ENCODE measurements at places on chromosomes 6 and 20.

DNA sequence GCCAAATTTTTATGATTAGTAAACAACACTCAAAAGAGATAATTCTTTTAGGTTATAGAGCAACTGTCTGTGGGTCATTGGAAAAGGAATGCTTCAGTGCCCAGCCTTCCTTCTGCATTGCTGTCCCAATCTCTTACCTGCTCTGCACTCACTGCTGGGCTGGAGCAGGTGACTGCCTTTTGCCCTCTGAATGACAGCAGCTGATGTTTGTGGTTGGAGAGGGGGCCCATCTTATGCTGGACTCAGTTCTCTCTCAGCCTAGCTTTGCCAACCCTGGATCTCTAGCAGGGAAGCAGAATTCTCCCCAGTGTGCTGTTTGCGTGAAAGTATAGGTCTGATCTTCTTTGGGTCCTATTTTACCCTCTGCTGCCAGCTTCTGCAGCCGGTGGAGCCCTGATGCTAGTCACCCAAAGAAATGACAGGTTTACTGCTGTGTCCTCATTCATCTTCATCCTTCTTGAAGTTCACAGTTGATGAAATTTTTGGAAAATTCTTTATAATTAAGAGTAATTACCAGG, 193.5 kb downstream of the ARID1B start:
- DNase-seq = no peak

- peak; percentile 77 for DNase-seq
Measured at GRCh38 chr20:47196091-47197081, 160.1 kb downstream of the ZMYND8 start.

- no peak for DNase-seq
Measured at GRCh38 chr6:53165293-53165692, 16.7 kb upstream of the GCM1 start.

GRCh38 chr6:159790149-159790955, at the start of gene MRPL18:
MRPL18 (plus strand) TSS chr6:159790467; CDS start chr6:159790588, 121 bp downstream.
- peak; percentile 95 for DNase-seq

DNA sequence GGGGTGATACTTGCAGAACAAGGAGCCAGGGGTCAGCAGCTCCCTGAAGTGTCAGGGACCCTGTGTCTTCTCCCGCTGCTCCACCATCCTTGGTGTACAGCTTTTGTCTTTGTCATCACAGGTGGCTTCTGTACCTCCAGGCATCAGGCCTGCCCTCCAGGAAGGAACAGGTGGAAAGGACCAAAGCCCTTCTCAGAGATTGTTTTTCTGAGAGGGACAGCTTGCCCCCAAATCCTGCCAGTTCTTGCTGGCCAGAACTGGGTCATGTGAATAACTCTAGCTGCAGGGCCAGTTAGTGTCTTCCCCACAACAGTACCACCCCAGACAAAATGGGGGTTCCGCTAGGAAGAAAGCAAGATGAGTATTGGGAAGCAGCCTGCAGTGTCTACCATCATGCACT, 31.4 kb downstream of the SNPH start:
- no peak for DNase-seq

DNA sequence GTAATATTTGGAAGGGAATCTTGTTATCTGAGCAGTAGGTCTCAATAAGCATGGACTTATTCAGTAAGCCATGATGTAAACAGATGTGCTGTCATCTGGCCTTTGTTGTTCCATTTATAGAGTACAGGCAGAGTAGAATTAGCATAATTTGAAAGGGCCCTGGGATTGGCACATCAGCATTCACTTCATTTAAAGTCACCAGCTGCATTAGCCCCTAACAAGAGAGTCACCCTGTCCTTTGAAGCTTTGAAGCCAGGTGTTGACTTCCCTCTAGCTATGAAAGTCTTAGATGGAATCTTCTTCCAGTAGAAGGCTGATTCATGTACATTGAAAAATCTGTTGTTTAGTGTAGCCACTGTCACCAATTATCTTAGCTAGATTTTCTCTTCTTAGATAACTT, 95.9 kb downstream of the ANKRD6 start:
- no peak for DNase-seq

GRCh38 chr20:3730803-3731672, 1.4 kb upstream of the HSPA12B start:
- peak; percentile 38 for DNase-seq

- no peak for DNase-seq
Measured at GRCh38 chr20:34753706-34754461, 49.7 kb downstream of the TP53INP2 start.

DNA sequence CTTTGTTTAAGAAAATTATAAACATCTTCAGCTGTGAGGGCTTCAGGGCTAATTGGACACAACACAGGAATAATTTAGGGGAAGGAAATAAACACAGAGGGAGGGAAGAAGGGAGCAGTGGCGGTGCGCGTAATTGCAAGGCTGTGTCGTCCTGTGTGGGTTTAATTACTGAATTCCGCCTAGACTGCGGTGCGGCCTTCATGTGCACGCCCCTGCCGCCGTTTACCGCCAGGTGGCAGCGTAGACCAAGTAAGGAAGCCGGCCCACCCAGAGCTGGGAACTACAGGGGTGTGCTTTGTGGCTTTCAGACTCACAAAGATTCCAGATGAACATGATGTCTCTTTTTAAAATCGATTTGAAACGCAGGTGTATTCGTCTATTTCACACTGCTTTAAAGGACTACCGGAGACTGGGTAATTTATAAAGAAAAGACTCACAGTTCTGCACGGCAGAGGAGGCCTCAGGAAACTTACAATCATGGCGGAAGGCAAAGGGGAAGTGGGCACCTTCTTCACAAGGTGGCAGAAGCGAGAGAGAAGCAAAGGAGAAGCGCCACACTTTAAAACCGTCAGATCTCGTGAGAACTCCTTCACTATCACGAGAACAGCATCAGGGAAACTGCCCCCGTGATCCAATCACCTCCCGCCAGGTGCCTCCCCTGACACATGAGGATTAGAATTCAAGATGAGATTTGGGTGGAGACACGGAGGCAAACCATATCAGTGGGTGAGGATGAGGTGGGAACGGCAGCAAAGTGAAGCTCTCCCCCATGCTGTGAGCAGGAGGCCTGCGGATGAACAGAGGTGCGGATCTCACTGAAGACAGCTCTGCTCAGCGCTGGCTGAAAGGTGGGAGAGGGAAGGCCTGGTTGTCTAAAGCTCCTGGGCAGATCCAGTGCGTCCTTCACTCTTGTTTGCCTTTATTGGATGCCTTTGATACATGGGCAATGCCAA, 222.0 kb upstream of the PDE10A start:
- DNase-seq = peak; percentile 89

DNA sequence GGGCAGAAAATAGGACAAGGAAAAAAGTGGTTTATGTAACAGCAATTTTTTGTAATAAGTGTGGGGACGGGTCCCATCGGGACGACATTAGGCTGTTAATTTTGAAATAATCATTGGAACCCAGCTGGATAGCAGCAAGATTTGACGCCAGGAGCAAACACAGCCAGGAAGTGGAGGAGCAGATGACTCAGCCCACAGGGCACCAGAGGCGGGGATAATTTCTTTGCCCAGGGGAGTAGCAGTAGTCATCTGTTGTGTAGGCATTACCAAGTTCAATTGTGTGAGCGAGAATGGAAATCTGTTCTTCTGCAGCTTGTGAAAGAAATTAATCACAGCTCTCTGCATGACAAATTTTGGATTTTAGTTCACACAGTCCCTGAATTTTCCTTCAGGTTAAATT, 22.6 kb upstream of the RIN2 start:
- DNase-seq = no peak

GRCh38 chr6:124069230-124069950, 265.7 kb downstream of the NKAIN2 start:
- DNase-seq = no peak

DNA sequence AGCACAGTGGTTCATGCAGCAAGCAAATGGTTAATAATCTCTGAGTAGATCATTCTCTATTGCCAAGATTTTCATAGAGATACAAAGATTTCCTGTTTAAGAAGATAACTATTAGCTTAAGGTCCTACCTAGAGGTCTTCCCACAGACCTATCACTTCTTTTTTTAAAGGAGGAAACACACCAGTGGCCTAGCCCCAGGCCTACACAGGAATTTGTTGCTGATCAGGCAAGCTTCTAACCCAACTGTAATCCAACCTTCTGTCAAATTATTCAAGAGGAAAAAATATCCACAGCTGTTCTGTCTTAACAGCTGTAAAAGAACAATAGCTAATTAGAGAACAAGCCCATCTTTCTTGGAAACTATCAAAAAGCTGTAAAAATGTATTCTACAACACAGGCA, 332.8 kb downstream of the BTBD9 start:
- DNase-seq = no peak

GRCh38 chr20:37875460-37876175, 27.3 kb upstream of the VSTM2L start:
- DNase-seq = no peak

DNA sequence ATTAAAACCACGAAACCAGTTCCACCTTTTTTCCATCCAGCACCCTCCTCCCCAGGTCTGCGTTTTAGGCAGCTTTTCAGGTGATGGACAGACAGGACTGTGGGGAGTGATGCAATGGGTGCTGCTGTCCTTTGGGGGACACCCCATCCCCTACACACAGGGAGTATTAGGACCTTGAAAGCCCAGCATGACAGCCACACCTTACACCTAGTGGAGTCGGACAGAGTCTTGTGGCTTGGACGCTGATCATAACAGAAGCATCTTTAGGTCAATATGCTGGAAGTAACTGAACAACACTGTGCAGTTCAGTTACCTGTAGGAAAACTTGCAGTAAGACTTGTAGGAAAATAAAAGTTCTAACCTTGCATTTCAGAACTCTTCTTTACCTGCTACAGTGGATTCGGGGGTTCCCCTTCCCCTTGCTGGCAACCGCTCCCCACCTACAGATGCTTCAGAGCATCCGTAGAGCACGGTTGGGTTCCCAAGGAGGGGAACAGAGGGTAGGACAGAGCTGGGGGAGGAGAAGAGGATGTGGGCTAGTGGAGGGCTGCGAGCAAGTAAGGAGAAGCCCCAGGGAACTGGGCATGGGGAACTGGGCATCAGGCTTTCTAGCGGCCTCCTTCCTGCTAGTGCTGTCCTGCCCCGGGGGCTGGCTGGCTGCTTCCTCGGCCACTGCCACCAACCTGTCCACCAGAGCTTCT, 31.7 kb downstream of the PLEKHG1 start:
- DNase-seq = no peak

GRCh38 chr20:48691523-48691922, 136.3 kb downstream of the PREX1 start:
- no peak for DNase-seq

DNA sequence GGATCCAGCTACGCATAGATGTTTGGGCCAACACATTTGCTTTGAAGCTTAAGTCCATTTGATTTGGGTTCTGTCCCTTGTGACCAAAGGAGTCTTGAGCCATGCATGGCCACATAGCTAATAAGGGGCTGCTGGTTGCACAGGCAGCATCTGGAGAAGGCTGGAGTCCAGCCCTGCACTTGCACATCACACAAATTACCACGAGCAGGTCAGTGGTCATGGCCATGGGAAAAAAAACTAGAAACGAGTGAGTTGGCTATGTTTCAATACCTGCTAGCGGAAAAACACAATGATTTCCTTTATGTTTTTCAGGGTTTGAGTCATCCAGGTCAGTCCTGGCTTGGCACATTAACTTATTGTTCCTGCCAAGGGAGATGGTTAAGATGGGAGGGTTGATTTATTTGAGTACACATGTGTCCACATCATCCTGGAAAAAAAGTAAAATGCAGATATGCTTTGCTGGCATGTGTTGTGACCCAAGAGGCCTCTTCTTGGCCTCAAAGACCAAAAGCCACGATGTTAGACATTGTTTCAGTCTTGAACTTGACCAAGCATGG, 5.6 kb upstream of the STX16 start:
- DNase-seq = peak; percentile 41

DNA sequence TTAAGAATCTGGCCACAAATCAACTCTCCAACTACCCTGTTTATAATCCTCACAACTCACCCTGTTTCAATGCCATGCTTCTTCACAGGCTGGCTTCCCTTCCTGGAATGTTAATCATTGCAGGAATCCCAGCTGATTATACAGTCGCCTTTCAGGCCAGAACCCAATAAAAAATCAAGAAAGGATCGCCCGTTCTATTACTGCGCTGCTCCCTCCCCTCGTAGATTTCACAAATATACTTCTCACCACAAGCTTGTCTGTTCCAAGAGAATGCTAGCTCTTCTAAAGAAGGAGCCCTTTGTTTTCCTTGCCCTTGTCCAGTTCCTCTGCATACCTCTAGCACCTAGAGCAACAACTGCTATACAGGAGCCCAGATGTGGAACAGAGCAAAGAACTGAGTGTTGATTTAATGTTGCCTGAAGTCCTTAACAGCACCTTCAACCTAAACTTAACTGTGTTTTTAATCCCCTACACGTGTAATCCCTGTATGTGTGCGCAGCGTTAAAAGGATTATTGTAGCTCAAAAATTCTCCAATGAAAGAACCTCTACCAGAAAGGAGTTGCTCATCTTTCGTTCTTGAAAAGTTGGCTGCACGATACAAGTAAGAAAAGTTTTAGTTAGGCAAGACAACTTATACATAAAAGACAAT, 988 bp downstream of the ECHDC1 start:
- peak; percentile 49 for DNase-seq

DNA sequence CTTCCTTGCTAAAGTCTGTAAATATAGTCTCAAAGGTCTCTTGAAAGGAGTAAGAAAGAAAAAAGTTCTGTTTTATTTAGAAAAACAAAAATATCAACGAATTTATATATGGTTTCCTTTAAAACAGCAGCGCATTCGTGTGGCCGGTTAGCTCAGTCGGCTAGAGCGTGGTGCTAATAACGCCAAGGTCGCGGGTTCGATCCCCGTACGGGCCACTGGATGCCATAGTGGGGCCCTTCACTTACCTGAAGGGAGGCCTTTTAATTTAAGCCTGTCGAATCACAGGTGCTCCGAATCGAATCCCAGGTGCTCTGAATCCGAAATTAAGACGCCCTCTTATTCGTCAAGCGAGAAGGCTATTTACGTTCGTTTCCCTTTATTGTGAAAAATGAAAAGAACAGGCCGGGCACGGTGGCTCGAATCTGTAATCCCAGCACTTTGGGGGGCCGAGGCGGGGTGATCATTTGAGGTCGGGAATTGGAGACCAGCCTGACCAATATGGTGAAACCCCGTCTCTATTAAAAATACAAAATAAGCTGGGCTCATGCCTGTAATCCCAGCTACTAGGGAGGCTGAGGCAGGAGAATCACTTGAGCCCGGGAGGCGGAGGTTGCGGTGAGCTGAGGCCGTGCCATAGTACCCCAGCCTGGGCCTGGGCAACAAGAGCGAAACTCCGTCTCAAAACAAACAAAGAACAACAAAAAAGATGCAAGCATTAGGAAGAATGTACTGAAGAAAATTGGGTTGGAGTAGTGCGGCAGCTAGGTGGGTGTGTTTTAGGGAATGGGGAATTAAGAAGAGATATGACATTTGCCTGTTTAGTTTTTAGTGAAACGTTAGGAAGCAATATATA, 195.8 kb upstream of the ZNF184 start:
- DNase-seq = peak; percentile 60

DNA sequence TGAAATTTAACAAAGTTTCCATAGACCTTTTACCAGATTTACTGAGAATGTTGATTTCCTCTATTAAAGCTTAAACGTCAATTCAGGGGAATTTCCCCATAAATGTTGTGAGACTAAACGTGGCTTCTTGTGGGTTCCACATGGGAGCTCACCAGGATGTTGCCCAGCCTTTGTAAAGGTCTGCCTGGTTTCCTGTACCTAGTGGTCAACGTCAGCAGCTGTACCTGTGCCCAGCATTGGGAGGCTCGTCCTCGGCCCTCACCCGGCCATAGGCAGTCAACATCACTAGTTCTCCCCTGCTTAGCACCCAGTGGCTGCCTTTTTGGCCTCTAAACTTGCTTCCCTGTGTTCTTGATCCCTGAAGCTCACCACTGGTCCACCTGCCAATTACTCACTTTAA, 22.1 kb upstream of the CD83 start:
- no peak for DNase-seq

GRCh38 chr6:167330750-167331149, 5.9 kb downstream of the TTLL2 start:
- DNase-seq = no peak

Measured in right forelimb (tissue), 1 donor.